H7 (cell line): ENCODE measurements at places on chromosomes 1 and 21.

DNA sequence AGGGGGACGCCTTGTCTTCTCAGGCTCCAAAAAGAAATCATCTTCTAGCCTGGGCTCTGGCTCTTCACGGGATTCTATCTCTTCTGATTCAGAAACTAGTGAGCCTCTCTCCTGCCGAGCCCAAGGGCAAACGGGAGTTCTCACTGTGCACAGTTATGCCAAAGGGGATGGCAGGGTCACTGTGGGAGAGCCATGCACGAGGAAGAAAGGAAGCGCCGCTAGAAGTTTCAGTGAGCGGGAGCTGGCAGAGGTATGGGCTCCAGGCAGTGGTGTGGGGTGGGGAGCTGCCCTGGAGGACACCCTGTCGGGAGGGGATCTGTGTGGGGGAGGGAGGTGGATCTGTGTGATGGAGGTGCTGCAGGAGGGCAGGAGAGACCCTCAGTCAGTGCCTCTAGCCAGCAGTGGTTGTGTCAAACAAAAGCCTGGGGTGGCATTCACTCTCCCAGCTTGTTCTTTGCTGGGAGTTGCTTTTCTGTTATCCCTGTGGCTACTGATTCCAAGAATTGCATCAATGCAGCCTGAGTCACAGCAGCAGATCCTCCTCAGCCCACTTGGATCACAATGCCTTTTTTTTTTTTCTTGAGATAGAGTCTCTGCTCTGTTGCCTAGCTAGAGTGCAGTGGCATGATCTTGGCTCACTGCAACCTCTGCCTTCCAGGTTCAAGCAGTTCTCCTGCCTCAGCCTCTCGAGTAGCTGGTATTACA, 21.8 kb downstream of the KDM4A start:
- no peak for DNase-seq

- DNase-seq: peak; percentile 42
Measured at GRCh38 chr1:50369830-50370229, 53.4 kb downstream of the DMRTA2 start.

DNA sequence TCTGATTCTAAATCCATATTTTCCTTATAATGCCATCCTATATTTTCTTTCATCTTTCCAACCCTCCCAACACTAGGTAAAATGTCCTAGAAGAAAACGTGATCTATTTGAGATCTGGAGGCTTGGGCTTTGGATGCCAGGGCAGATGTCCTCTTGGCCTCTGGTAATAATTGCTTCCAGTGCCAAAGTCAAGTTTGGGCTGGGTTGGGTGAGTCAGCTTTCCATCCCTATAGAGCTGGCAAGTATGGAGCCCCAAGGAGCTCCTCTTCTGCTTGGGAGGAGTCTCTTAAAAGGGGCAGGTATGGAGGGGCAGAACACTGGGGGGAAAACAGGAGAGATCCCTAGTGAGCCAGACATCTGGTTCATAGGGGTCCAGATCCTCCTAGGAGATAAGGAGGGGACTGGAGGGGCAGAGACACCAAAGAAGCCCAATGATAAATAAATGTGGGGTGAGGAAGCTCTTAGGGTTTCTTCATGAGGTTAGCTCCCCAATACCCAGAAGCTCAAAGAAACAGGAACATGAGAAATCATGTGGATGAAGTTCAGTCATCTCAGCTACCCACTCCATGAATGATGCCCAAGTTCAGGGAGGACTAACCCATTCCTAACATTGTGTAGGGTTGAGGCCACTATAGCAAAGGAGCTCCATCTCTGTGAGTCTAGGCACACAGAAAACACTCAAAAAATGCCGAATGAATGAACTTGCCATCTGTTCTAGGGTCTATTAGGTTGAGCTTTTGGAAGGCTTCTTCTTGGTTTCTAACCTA, 3.5 kb downstream of the C1orf116 start:
- DNase-seq: no peak

GRCh38 chr1:84613026-84613425, 38.8 kb upstream of the CTBS start:
- no peak for DNase-seq

GRCh38 chr1:52111492-52111891, 30.4 kb upstream of the ZFYVE9 start:
- no peak for DNase-seq

- DNase-seq: no peak
Measured at GRCh38 chr1:205701891-205702290, 21.6 kb upstream of the SLC45A3 start.

GRCh38 chr1:177024623-177025022, 139.9 kb downstream of the ASTN1 start:
- no peak for DNase-seq

GRCh38 chr1:231065510-231066241, 25.6 kb upstream of the FAM89A start:
- DNase-seq: no peak

GRCh38 chr1:93673163-93673829, 8.3 kb downstream of the BCAR3 start:
- no peak for DNase-seq

DNA sequence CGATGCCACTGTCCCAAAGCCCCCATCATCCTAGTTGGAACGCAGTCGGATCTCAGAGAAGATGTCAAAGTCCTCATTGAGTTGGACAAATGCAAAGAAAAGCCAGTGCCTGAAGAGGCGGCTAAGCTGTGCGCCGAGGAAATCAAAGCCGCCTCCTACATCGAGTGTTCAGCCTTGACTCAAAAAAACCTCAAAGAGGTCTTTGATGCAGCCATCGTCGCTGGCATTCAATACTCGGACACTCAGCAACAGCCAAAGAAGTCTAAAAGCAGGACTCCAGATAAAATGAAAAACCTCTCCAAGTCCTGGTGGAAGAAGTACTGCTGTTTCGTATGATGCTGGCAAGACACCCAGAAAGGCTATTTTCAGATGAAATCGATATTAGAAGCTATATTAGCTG, 8.1 kb downstream of the RHOU start:
- no peak for DNase-seq

GRCh38 chr1:117174851-117175250, 35.9 kb downstream of the VTCN1 start:
- DNase-seq: no peak

GRCh38 chr1:52906135-52906603, 15.4 kb downstream of the ECHDC2 start:
- no peak for DNase-seq

DNA sequence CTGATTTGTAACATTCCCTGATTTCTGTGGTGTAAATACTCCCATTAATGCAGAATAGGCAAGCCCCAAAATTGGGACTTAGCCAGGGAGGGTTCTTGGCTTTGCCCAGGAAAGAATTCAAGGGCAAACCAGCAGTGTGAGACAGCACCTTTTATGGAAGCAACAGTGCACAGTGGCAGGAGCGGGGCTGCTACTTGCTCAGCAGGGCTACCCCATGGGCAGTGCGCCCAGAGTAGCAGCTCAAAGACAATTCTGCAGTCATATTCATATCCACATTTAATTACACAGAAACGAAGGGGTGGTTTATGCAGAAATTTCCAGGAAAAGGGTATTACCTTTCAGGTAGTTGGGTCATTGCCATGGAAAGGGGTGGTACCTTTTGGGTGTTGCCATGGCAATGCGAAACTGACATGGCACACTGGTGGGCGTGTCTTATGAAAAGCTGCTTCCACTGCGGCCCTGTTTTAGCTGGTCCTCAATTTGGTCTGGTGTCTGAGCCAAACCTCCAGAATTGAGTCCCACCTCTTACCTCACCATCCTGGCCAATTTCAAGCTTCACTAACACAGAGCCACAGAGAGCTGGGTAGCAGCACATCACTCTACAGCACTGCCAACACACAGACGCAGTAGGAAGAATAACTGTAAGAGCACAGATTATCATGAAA, 35.9 kb downstream of the FHAD1 start:
- no peak for DNase-seq

DNA sequence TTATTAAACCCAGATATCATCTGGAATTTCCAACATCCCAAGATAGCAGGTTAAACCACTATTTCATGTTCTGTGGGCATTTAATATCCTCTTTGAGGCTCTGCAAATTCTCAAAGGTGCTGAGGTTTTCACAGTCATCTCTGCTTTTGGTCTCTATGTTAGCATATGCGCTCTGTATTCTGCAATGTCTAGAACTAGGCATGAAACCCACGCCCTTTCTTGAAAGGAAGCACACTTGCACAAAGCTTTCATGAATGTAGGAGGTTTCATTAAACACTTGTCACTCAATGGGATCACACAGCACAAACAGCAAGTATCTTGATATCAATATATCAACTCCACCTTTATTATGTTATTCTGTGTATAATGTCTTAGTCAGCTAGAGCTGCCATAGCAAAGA, 172.0 kb upstream of the USP24 start:
- no peak for DNase-seq

- DNase-seq: peak; percentile 100
Measured at GRCh38 chr1:2545754-2546514, 10.2 kb upstream of the TNFRSF14 start.

DNA sequence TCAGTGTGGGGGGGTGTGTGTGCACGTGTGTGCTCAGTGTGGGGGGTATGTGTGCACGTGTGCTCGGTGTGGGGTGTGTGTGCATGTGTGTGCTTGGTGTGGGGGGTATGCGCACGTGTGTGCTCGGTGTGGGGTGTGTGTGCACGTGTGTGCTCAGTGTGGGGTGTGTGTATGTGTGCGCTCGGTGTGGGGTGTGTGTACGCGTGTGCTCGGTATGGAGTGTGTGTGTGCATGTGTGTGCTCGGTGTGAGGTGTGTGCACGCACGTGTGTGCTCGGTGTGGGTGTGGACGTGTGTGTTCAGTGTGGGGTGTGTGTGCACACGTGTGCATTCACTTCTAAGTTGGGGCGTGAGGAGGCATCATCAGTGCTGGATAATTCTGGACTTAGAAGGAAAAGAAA, 77.9 kb downstream of the PRDM16 start:
- no peak for DNase-seq

GRCh38 chr21:39715804-39716397, 29.1 kb upstream of the IGSF5 start:
- peak; percentile 55 for DNase-seq

- DNase-seq: no peak
Measured at GRCh38 chr1:187396226-187396625, 567.5 kb downstream of the PLA2G4A start.

DNA sequence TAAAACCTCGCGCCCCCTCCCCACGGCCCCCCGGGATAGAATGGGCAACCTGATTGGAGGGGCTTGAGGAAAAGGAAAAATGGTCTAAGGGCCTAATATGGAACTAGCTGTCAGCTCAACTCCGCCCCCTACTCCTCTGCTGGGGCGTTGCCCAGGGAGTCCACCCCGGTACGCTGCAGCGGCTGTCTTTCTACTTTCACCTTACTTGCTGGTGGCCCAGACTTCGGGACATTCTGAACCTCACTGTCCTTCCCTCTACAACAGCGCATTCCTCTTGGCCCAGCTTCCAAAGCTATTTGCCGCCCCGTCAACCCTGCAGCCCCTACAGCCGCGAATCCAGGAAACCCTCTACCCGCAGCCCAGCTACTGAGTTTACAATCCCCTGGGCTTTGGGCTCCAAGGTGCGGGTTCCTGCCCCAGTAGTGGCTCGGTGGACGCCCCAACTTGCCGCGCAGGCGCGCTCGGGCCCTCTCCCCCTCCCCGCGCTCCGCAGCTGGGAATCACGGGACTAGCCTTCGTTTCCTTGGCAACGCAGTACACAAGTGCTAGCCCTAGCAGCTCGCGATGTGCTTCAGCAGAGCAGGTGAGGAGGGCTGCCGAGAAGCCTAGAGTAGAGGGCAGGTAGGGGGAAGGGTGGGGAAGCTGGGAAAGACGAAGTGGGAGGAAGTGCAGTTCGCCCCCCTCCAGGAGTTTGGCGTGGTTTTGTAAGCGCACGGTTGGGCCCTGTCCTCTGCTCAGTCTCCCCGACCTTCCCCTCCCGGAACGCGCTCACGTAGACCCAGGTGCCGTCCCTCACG, 55.6 kb downstream of the CHIA start:
- DNase-seq: peak; percentile 96
